ENCODE measurements at places on chromosomes 5 and 9.

DNA sequence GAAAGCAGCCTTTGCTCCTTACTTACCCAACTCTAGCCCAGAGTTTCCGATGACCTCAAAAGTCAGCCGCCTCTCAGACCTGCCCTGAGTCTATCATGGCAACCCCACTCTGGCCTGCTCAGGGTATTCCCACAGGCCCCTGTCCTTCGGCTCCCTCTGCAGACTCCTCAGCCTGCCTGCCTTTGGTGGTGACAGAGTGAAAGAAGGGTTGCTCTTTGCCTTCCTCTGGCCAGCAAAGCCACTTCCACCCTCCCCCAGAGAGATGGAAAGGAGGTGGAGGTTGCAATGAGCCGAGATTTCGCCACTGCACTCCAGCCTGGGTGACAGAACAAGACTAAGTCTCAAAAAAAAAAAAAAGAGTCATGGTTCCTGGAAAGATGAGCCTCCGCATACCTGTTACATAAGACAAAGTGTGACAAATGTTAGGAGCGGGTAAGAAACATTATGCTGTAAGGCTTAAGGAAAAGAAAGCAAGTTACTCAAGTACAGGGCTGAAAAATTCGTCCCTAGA lies 2.3 kb upstream of the SMIM33 start:
- DNase-seq = no peak

DNA sequence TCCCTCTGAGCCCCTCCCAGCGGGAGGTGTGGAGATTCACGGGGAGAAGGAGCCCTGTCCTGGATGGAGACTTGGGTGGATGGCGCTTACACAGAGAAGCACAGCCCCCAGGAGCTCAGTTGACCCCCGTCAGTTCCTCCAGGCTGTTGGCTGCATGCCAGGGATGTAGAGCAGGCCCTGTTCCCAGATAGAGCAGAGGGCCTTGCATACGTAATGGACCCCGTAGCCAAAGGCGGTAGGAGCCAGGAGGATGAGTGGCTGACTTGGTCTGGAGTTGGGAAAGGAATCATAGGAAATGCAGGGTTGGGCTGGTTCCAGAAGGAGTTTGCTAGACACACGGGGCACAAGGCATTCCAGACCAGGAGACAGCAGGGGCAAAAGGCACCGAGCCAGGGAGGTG lies 2.5 kb downstream of the PMPCA start:
- no peak for DNase-seq

GRCh38 chr5:130966990-130967525 lies 198.0 kb downstream of the HINT1 start:
- DNase-seq = no peak

GRCh38 chr9:100129772-100130171 lies 30.7 kb downstream of the INVS start:
- no peak for DNase-seq

DNA sequence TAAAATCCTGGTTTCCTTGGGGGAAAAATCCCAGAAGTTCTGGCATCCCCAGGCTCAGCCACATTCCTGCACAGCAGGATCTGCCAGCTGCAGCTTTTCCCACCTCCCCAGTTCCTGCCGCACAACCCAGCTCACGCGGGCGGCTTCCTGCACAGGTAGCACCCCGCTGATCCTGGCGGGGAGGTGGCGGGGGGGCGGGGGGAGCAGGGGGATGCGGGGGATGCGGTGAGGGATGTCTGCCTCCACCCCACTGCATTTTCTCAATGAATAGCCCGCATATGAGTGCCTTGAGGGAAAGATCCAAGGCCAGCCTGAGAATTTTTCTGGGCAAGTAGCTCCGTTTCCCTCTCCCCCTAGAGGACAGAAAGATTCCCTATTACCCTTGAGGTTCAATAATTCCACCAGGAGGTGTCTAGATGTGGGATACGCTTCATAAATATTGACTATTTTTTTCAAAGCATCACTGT lies 21.1 kb downstream of the GFPT2 start:
- DNase-seq = no peak

Data from NCI-H1105 treated with DMSO at 0.1 percent for 48 hours (cell line).